Peyer's patch (tissue), 4 donors: ENCODE measurements at places on chromosomes 12 and 14. TPM values are rescaled to one million over a fixed set of nuclear protein-coding genes. Genes with fewer than 3 reads are reported as not detected.
A peak's percentile ranks its signal among the peaks of the same experiment; 100 is the strongest.

Gene TCP11L2
- 39.9 TPM for total RNA-seq

Gene KLRK1
- total RNA-seq = 3.3 TPM

Gene CCDC85C
- 19.8 TPM for total RNA-seq

Gene SERPINA3
- 61.8 TPM for total RNA-seq

Gene SERPINA5
- total RNA-seq = not detected

Gene WSCD2
- total RNA-seq = not detected

- no peak overlapping the region for H3K4me3 ChIP-seq
- H3K27ac ChIP-seq = no peak overlapping the region
- H3K27me3 ChIP-seq = no peaks in the 10 kb centered on the region
- no peaks in the 10 kb centered on the region for H3K36me3 ChIP-seq
- DNase-seq = no peak
Observed at GRCh38 chr12:31524791-31525495, 66.0 kb downstream of the DENND5B start.

DNA sequence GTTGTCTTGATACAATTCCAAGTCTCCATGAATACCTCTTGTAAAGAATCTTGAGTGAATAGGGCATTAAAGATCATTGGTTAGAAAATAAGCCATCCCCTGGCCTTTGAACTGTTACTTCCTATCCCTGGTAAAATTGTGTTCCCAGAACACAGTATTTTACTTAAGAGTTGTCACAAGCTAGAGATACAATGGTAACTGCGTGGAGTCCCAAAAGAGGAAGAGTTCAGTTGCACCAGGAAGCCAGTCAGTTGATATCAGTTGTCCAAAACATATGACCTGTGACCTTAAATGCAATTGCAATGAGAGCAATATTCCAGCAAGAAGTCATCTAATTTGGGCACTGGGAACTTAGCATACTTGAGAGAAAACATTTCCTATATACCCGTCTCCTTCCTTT lies 117.3 kb downstream of the NEDD1 start:
- no peaks in the 10 kb centered on the region for H3K27me3 ChIP-seq
- DNase-seq = no peak
- no peak overlapping the region for H3K27ac ChIP-seq
- no peaks in the 10 kb centered on the region for H3K4me1 ChIP-seq
- H3K4me3 ChIP-seq = no peak overlapping the region
- H3K36me3 ChIP-seq = no peaks in the 10 kb centered on the region

DNA sequence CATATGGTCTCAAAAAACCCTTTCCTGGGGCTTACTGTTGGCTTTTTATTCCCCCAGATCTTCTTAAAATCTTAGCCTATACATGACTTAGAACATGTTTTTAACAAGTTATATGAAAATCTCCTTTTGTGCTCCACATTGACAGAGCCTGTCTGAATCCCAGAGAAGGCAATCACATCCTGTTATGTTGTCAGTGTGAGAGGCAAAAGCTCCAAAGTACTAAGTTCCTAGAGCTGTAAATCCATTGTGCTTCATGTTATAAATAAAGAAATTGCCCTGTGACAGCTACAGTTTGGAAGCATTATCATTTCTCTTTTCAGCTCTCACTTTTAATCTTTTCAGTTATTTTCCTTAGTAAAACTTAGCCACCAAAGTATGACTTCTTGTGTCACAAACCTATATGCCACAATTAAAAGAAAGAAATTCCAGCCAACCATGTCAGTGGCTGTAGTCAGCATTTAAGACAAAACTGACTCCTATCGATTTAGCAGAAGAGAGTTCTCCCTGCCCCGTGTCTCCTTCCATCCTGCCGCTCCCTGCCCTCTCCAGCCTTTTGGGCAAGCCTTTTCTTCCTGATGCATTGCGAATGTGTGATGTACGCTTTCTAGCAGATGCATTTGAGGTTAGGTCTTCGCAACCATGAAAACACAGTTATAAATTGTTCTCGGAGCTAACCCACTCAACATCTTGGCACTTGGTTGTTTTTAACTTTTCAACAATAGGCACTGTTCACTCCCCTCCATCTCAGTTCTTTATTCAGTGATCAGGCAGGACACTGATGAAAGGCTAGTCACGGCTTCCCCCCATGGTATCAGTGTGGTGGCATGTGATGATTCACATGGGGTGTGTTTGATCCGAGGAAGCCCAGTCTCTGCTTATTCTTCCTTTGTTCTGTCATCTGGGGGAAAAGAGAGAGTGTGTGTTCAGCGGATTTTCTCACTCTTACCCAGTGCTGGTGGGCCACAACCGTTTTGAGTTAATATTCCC lies 143.5 kb downstream of the SSPN start:
- no peaks in the 10 kb centered on the region for H3K36me3 ChIP-seq
- no peaks in the 10 kb centered on the region for H3K27me3 ChIP-seq
- H3K4me3 ChIP-seq = no peak overlapping the region
- DNase-seq = no peak

DNA sequence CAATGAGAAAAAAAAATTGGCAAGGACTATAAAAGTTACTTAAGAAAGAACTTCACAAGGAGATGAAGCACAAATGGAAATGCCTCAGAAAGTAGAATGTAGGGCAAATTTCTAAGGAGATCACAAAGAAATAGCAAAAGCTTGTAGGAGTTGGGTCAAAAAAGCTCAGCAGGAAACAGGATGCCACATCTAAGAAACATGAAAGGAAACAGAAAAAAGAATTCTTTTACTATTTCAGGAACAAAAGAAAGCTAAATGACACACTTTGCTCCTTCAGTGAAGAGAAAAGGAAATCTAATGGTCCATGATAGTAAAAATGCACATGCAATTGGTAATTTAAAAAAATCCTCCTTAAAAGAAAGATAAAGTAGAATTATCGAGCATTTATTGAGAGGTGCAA lies 452.1 kb upstream of the GARIN6 start:
- DNase-seq = no peak
- no peaks in the 10 kb centered on the region for H3K27me3 ChIP-seq
- H3K4me1 ChIP-seq = no peaks in the 10 kb centered on the region
- H3K36me3 ChIP-seq = no peaks in the 10 kb centered on the region

DNA sequence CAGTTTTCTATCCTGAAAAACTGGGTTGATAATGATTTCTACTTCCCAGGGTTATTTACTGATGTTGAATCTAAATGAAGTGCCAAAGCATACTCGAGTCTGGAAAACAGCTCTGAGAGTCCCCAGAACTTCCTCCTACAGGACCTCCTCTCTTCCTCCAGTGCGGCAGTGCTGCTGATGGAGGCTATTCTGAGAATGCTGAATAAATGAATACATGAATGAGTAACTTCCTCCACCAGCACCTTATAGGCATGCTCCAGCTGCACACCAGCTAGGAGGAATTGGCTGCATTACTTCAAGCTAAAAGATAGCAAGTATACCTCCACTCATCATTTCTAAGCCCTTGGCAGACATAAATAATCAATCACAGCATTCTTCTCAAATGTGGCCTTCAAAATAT lies 448.8 kb upstream of the CCDC196 start:
- H3K4me1 ChIP-seq = no peaks in the 10 kb centered on the region
- H3K27me3 ChIP-seq = no peaks in the 10 kb centered on the region
- no peaks in the 10 kb centered on the region for H3K36me3 ChIP-seq
- H3K4me3 ChIP-seq = no peak overlapping the region

GRCh38 chr12:120404271-120404670 lies 33.6 kb upstream of the COX6A1 start:
- DNase-seq = no peak
- H3K27me3 ChIP-seq = no peaks in the 10 kb centered on the region
- H3K27ac ChIP-seq = no peak overlapping the region

DNA sequence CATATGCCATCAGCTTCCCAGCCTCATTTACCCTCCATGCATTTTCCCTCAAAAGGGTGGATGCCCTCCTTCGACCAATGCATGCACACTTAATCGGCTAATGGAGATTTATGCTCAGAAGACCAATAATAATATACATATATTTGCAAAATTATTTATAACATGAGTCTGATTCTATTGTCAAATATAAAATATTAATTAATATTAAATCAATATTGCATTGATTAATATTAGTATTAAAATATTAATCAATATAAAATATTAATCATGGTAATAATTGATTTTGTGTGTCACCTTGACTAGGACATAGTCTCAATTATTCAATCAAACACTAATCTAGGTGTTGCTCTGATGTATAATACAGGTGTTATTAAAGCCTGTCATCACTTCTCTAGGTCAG lies 1282.5 kb downstream of the TMEM121 start:
- no peaks in the 10 kb centered on the region for H3K27me3 ChIP-seq
- H3K4me1 ChIP-seq = no peaks in the 10 kb centered on the region
- H3K4me3 ChIP-seq = no peak overlapping the region
- DNase-seq = no peak
- H3K36me3 ChIP-seq = no peaks in the 10 kb centered on the region
- no peak overlapping the region for H3K27ac ChIP-seq

- H3K4me1 ChIP-seq = peaks cover 6% of the 10 kb centered on the region
- peak; percentile 28 for DNase-seq
- H3K27me3 ChIP-seq = peaks cover 4% of the 10 kb centered on the region
- peak overlapping the region; percentile 38 for H3K27ac ChIP-seq
- H3K36me3 ChIP-seq = no peaks in the 10 kb centered on the region
Observed at GRCh38 chr14:91573894-91574837, 64.1 kb upstream of the PPP4R3A start.

DNA sequence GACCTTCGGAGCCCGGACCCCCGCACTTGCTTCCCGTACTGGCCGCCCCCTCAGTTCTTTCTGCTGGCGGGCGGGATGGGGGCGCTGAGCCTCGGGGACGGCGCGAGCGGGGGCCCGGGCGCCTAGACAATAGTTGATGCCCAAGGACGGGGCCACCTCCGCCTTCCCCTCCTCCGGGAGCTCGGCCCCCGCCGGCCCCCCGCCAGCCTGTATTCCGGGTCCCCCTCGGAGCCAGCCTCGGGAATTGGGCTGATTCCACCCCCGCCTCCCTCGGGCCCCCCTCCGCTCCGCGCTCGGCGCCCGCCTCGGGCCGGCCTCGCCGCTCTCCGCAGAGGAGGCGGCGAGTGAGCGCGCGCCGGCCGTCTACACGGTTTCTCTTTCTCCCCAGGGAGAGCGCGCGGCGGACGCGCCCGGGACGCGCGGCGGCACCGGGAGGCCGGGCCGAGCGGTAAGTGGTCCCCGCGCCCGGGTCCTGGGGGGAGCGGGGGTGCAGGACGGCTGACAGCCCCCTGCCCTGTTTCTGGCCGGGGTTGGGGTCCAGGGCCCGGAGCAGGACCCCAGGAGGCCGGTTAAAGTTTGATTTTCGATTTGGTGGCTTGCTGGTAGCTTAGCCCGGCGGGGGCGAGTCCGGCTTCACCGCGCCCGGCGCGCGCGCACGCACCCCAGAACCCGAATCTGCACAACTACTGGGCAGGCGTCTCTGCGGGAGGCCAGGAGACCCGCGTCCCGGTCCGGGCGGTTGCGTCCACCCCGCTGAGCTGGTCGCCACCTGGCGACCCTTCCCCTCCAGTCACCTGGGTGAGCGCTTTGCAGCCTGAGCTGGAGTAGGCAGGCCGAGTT lies 413.7 kb downstream of the PCNX1 start:
- no peaks in the 10 kb centered on the region for H3K36me3 ChIP-seq
- peaks cover 13% of the 10 kb centered on the region for H3K4me1 ChIP-seq
- no peaks in the 10 kb centered on the region for H3K27me3 ChIP-seq
- peak overlapping the region; percentile 98 for H3K27ac ChIP-seq
- peak overlapping the region; percentile 98 for H3K4me3 ChIP-seq

DNA sequence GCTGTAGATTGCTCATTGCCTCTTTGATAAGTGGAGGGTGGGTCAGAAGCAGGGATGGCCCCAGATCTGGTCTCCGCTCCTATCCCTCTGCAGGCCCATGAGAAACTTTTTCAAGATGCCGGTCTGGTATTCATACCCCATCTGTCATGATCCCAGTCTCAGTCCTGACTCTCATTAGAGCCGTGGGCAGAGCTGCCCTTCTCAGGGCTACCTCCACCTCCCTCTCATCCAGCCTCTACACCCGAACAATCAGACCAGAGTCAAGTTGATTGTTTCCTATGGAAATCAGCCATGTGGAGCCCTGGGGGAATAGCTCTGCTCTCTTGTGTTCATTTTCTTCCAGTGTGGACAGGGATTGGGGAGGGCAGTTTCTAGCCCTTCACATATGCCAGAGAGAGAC lies 45.8 kb downstream of the NEUROD4 start:
- no peak for DNase-seq
- H3K4me1 ChIP-seq = no peaks in the 10 kb centered on the region
- H3K4me3 ChIP-seq = no peak overlapping the region
- H3K36me3 ChIP-seq = no peaks in the 10 kb centered on the region
- H3K27ac ChIP-seq = no peak overlapping the region

- H3K36me3 ChIP-seq = no peaks in the 10 kb centered on the region
- H3K4me3 ChIP-seq = no peak overlapping the region
- no peak overlapping the region for H3K27ac ChIP-seq
- no peak for DNase-seq
- no peaks in the 10 kb centered on the region for H3K27me3 ChIP-seq
Observed at GRCh38 chr14:92409043-92409442, 86.1 kb downstream of the SLC24A4 start.

GRCh38 chr12:43501703-43502102 lies 50.3 kb downstream of the ADAMTS20 start:
- no peaks in the 10 kb centered on the region for H3K4me1 ChIP-seq
- no peaks in the 10 kb centered on the region for H3K27me3 ChIP-seq
- DNase-seq = no peak
- no peaks in the 10 kb centered on the region for H3K36me3 ChIP-seq
- H3K27ac ChIP-seq = no peak overlapping the region

GRCh38 chr12:104767261-104767660 lies 190.8 kb downstream of the SLC41A2 start:
- no peaks in the 10 kb centered on the region for H3K27me3 ChIP-seq
- H3K4me1 ChIP-seq = no peaks in the 10 kb centered on the region
- H3K27ac ChIP-seq = no peak overlapping the region
- H3K36me3 ChIP-seq = no peaks in the 10 kb centered on the region
- H3K4me3 ChIP-seq = no peak overlapping the region

GRCh38 chr14:104144453-104144790 lies 6.0 kb downstream of the KIF26A start:
- no peaks in the 10 kb centered on the region for H3K27me3 ChIP-seq
- H3K4me3 ChIP-seq = no peak overlapping the region
- H3K4me1 ChIP-seq = no peaks in the 10 kb centered on the region

DNA sequence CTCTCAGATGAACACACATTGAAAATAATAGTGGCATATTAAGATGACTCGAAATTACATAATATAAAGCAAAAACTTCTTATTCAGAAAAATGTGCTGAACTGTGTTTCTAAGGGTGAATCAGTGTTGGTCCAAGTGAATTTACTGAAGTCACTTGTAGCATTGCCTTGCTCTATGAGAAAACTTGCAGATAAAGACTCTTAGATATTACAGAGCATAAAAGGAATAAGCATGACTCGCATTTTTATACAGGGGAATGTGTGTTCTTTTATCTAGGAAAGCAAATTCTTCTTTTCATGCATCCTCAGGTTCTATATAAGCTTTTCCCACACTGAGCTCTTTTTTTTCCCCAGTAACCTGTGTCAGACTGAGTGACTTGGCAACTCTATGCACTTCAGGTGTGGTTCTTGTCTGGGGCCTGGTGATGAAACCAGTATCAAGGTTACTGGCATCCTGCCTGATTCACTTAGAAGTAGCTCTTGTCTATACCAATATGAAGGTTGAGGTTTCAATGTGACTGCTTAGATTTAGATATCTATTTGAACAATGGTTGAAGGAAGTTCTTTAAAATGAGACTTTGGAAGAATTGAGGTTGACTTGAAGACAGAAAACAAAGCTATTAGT lies 76.1 kb downstream of the OTOGL start:
- no peak for DNase-seq
- H3K27me3 ChIP-seq = no peaks in the 10 kb centered on the region
- H3K4me3 ChIP-seq = no peak overlapping the region
- H3K36me3 ChIP-seq = no peaks in the 10 kb centered on the region

GRCh38 chr12:51244269-51244668 lies 5.6 kb downstream of the DAZAP2 start:
- DNase-seq = no peak
- H3K4me3 ChIP-seq = no peak overlapping the region
- no peak overlapping the region for H3K27ac ChIP-seq
- no peaks in the 10 kb centered on the region for H3K27me3 ChIP-seq
- peaks cover 36% of the 10 kb centered on the region for H3K4me1 ChIP-seq
